ENCODE measurements at places on chromosomes 11 and 22.
A peak's percentile ranks its signal among the peaks of the same experiment; 100 is the strongest.

DNA sequence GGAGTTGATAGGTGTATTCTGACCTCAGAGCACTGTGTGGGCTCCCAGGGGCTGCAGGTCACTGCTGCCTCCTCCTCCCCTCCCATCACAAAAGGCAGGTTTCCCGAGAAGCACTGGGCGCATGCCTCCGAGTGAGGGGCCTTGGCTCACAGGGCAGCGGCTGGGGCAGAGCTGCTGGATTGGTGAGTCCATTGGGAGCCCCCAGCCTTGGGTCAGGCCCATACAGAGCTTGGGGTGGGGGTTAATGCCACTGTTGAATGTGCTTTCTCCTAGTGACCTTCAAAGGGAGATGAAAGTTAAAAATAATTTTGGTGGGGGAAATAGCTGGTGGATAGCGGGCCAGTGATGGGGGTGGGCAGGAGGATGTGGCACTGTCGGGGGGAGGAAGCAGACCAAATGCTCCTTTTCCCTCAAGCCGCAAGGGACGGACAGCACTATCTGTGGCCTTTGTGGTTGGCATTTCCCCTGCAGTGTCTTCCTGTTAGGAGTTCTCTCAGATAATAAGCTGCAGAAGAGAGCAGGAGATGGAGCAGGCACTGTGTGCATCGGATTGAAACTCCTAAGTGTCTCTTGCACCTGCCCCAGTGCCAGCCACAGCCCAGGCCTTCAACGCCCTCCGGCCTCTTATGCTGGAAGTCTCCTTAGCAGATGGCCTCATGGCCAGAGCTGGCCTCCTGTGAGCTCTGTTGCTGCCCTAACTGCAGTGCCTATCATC is 3.2 kb downstream of the TUBA8 start:
- DNase-seq: peak; percentile 76

- DNase-seq: peak; percentile 63
Observed at GRCh38 chr22:42269432-42270175, 849 bp downstream of the TCF20 start.

GRCh38 chr11:116431842-116432241 is 340.9 kb downstream of the BUD13 start:
- DNase-seq: no peak

DNA sequence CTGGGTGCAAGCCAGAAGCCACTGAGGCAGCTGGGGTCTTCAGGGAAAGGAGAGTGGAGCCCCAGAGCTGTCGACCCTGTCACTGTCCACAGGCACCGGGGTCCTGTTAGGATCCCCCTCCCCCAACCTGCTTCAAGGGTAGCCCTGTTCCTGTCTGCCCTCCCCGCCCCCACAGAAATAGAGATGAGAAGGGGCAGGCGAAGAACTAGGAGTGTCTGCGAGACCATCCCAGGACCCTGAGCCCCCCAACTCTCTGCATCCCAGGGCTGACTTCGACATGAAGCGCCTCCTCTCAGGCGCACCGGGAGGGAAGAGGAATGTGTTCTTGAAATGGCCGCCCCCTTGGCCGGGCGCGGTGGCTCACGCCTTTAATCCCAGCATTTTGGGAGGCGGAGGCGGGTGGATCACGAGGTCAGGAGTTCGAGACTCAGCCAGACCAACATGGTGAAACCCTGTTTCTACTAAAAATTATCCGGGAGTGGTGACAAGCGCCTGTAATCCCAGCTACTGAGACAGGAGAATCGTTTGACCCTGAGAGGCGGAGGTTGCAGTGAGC is 607 bp upstream of the ZNF70 start:
- DNase-seq: no peak

DNA sequence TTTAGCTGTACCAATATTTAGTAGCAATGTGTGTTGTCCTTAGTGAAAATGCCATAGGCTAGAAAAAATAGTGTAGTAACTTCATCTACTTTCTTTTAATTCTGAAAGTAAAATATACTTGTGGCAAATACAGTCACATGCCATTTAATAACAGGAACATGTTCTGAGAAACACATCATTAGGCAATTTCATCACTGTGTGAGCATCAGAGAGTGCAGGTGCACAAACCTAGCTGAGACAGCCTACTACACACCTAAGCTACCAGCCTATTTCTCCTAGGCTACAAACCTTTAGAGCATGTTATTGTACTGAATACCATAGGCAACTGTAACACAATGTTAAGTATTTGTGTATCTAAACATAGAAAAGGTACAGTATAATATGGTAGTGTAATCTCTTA is 127.0 kb upstream of the PITPNB start:
- peak; percentile 54 for DNase-seq

- no peak for DNase-seq
Observed at GRCh38 chr11:130937051-130937450, 20.8 kb upstream of the SNX19 start.

- no peak for DNase-seq
Observed at GRCh38 chr11:114194702-114195101, 101.5 kb upstream of the NNMT start.

GRCh38 chr11:82949352-82949751 is 47.8 kb downstream of the DDIAS start:
- DNase-seq: no peak

DNA sequence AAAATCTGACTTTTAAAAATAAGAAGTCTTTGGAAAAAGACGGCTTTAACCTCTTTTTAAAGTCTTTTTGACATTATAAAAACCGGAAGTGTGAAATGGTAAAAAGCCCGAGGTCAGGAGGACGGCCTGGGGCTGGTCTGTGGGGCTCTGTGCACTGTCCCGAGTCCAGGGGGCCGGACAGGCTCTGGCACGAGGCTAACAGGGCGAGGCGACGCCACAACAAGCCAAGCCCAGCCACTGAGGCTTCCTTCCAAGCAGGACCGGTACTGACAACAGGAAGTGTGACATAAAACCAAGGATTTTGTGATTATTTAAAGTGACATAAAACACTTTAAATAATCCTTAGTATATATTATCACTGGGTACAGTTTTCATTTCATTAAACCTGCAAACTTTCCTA is 39.2 kb downstream of the BRD1 start:
- no peak for DNase-seq

DNA sequence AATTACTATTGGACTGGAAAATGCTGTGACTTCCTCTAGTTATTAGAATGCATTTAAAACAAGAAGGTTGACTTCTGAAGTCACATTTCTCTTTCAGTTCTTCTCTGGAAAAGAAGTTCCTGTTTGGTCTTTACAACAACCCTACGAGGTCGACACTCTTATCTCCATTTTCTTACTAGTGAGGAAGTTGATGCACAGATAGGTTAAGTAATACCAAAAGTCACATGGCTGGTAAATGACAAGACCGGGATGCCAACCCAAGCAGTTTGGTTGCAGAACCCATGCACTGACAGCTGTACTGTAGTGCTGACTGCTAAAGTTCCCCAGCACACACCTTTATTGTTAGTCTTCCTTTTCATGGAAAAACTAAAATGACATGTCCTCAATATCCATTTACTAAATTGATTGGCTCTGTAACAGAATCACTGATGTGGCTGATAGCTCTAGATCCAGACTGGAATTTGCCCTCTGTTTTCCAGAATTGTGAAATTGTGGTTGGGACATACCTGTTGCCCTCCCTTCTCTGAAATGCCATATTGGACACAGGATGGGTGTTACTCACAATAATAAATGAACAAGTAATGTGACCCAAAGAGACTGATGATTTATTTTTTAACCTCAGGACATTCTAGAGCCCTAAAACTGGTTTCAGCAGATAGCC is 9.4 kb upstream of the TECTA start:
- DNase-seq: no peak

- no peak for DNase-seq
Observed at GRCh38 chr11:62419314-62419929, 589 bp downstream of the SCGB1A1 start.

- no peak for DNase-seq
Observed at GRCh38 chr11:12802418-12803085, 128.3 kb downstream of the TEAD1 start.

DNA sequence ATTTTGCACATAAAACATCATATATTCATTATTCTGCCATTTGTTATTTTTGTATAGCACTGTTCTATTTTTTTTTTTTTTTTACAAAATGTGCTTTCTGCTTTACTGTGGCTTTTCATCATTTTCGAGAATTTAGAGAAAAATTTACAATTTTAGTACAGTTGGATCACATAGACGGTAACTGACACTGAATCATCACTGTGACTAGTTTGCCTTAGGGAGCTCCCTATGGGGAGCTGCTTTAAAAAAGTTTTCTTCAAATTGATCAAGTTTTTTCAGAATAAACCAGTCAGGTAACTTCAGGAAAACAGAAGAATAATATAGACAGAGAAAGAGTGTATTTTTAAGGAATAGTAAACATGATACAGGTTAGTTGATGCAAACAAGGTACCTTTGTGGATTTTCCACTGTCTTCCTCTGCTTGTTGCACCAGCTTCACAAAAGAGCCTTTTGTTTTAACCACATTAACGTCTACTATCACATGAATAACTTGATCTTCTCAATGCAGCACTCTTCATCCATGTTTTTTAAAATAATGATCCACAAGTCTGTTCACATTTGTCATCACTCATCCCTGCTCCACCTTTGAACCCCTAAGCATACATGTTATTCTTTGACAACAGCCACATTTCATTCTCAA is 327.0 kb downstream of the DYNC2H1 start:
- DNase-seq: no peak

DNA sequence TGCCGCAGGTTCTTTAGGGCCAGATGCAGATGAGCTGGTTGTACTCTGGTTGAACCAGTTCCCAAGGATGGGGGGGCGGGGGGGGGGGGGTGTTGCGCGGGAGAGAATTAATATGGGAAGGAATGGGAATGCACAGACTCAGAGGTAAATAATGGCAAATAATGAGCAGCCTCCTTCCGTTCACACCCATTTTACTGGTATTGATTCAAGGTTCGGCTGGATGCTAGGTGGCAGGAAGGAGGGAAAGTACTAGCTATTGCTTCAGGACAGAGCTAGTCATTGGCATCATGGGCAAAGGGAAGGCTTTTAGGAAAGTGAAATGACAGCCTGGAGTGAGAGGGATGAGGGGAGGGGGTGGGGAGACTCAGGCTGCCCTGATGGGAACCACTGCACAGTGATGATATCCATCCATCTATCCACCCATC is at the start of gene VSTM5:
VSTM5 (minus strand) TSS at position 25 of the 425 bp plus-strand sequence. CDS start 116 bp downstream, outside the sequence.
- DNase-seq: no peak

GRCh38 chr11:126054882-126055281 is 7.8 kb downstream of the CDON start:
- no peak for DNase-seq

DNA sequence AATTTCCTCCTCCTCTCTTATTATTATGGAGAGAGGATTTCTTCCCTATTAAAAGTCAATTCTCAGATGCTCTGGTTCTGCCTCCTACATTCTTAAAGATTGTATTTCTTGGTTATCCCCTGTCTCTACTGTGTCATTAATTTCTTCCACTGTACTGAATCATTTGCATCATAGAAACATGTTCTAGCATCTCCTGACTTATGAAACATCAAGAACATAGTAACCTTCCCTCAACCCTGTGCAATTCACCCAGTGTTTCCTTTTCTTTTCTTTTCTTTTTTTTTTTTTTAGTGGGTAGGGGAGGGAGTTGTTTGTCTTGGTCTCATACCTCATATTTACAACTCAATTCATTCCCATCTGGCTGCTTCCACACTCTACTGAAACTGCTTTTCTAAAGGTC is 288.0 kb upstream of the PLET1 start:
- DNase-seq: no peak

GRCh38 chr22:48342732-48343131 is 1484.9 kb downstream of the BRD1 start:
- no peak for DNase-seq

GRCh38 chr22:25068707-25069106 is 116.2 kb downstream of the KIAA1671 start:
- no peak for DNase-seq

DNA sequence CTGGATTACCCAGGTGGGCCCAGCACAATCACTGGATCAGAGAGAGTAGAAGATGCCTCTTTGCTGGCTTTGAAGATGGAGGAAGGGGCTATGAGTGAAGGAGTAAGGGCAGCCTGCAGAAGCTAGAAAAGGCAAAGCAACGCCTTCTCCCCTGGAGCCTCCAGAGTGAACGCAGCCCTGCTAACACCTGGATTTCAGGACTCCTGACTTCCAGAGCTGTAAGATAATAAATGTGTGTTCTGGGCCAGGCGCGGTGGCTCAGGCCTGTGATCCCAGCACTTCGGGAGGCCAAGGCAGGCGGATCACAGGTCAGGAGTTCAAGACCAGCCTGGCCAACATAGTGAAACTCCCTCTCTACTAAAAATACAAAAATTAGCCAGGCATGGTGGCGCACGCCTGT is 102.4 kb downstream of the MORC2 start:
- DNase-seq: no peak

DNA sequence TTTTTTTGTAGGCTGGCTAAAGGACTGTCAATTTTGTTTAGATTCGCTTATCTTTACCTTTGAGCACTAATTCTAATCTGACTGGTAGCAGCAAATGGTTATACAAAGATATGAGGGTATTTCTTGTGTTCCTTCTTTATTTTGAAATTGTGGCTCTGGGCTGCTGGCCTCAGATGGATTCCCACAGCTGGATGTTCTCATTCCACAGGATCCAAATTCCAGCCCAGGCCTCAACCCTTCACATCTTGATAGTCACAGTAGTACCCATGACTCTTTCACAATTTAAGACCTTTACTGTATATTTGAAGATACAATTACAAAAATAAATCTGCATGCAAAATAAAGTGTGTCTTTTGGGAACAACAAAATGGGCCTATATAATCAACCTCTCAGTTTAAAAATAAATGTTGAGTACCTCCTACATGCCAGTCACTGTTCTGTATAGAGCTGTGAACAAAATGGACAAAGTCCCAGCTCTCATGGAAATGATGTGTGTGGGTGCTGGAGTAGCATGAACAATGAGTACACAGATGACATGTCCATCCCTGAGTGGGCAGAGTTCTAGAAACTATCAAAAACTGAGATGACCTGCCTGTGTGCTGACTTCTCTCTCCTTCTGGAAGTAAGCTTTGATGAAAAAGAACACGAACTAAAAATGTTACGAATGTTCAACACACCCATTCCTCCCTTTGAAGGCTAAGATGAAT is 51.7 kb upstream of the FBXO3 start:
- DNase-seq: no peak

- no peak for DNase-seq
Observed at GRCh38 chr11:35065566-35065965, 73.4 kb upstream of the CD44 start.

- DNase-seq: no peak
Observed at GRCh38 chr22:17191163-17191784, 28.0 kb downstream of the ADA2 start.

Measured in common myeloid progenitor, CD34-positive (primary cell).